ENCODE measurements at places on chromosomes 12 and 14.

- DNase-seq = no peak
Measured at GRCh38 chr14:92005019-92005418, 34.8 kb downstream of the TRIP11 start.

GRCh38 chr12:27922531-27923139 lies 49.9 kb downstream of the PTHLH start:
- DNase-seq = no peak

DNA sequence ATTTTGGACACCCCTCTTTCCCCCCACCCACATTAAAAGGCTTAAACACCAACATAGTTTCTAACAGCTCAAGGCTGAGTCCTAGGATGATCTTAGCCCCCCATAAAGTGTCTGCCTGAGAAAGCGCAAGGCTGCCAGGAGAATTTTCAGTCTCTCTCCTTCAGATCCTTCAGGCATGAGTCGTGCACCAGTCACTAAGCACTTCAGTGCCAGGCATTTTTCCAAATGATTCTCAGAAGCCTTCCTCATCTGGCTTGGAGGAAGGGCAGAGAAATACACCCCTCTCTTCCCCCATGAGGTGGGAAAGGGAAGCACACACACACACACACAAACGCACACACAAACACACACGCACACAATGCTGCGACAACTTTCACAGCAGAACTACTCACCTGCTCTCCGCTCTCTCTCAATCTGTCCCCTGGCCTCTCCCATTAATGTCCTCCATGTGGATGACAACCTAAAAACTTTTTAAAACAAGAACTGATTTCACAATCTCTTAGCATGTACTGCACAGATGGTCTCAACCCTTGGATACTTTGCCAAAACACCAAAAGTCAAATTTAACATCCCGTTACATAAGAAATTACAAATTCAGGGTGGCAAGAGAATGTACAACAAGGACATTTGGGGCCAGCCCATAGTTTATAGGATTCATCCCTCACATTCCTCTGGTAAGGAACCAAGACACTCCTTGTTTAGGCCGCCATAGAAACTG lies 49.8 kb downstream of the CKAP4 start:
- no peak for DNase-seq

- DNase-seq = no peak
Measured at GRCh38 chr12:8156845-8157244, at the start of gene ZNF705A. Gene ZNF705A (plus strand): TSS chr12:8157015. CDS start chr12:8172626, 15,611 bp downstream.

- DNase-seq = no peak
Measured at GRCh38 chr12:2248087-2248900, 195.5 kb downstream of the CACNA1C start.

DNA sequence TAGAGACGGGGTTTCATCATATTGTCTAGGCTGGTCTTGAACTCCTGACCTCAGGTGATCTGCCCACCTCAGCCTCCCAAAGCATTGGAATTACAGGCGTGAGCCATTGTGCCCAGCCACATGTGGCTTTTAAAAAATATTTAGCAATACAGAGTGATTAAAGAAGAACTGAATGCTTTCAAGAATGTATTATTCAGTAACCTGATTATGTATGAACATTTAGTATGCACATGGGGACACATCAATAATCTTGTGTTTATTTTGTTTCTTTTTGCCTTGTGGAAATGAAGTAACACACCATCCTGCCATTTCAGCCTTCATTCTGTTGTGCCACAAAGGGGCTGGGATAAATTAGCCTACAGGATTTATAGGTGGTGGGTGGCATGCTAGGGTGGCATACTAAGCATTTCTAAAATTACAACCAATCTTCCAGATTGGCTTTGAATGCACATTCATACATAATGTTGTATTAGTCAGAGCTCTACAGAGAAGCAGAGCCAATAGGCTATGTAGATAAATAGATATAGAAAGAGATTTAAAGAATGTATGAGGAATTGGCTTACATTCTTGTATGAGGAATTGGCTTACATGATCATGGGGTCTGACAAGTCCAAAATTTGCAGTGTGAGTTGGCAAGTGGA lies 25.5 kb upstream of the TXNRD1 start:
- no peak for DNase-seq

- DNase-seq = no peak
Measured at GRCh38 chr12:84822525-84822924, 90.1 kb downstream of the SLC6A15 start.

GRCh38 chr14:80867091-80867490 lies 74.4 kb downstream of the CEP128 start:
- DNase-seq = no peak

DNA sequence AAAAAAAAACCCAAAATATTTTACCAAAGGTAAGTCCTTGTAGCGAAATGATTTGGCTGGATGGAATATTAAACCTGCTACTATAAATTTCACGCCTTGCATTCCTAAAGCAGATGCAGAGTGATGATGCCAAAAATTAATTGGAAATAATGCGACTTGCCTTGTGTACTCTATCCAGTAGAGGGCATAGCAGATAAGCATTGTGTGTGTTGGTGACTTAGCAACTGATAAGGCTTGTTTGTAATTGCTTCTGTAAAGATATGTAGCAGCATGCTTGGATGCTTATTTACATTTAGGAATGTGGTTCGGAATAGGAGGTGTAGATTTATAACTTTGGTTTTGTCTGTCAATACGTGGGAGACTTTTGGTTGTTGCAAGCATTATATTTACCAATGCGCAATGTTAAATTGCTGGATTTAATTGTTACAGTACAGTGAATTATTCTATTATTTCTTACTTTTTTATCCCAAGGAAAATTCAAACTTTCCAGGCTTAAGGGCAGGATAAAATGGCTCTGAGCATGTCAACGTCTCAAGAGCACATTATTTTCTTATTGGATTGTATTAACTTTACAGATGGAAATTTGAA lies 80.5 kb downstream of the TMEM260 start:
- DNase-seq = no peak

DNA sequence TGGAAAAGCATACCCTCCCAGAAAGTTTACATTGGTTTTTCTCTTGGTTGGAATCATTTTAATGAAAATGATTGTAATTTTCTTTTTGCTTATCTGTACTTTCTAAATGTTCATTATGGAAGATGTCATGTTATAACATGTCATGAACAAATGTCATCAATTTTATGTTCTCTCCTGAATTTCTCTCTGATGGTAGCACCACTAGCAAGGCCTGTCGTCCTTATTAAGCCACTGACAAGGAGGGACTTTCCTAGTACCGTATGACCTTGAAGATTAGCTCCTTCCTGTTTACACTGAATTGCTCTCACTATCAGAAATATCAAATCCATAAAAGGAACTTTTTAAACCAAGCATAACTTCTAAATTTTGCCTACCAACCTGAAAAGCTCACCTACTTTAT lies 99.0 kb downstream of the ESR2 start:
- DNase-seq = no peak

GRCh38 chr12:100632445-100632892 lies 59.0 kb downstream of the GAS2L3 start:
- no peak for DNase-seq

DNA sequence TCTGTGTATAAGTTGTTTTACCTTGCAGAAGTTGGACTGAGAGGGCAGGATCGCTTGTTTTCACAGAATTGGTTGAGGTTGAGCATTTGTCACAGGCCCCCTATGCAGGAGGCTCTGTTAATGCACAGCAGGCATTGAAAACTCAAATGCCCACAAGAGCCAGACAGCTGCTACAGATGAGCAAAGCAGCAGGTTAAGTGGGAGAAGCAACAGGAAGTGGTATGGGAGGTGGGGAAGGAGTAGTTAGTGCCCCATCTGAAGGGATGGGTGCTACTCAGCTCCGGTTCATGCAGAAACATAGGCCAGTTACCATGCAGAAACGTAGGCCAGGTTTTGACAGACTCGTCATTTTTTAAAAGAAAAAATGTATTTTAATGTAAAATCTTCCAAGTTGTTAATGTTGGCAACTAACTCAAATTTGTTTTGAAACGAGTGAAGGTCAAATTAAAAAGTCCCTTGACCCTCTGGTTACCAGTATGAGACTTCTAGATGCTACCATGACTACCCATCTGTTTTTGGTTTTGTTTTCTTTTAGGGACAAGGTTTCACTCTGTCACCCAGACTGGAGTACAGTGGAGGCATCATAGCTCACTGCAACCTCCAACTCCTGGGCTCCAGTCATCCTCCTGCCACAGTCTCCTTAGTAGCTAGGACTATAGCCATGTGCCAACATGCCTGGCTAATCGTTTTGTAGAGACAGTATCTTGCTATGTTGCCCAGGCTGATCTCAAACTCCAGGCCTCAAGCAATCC lies 84.7 kb upstream of the FRMD6 start:
- no peak for DNase-seq

DNA sequence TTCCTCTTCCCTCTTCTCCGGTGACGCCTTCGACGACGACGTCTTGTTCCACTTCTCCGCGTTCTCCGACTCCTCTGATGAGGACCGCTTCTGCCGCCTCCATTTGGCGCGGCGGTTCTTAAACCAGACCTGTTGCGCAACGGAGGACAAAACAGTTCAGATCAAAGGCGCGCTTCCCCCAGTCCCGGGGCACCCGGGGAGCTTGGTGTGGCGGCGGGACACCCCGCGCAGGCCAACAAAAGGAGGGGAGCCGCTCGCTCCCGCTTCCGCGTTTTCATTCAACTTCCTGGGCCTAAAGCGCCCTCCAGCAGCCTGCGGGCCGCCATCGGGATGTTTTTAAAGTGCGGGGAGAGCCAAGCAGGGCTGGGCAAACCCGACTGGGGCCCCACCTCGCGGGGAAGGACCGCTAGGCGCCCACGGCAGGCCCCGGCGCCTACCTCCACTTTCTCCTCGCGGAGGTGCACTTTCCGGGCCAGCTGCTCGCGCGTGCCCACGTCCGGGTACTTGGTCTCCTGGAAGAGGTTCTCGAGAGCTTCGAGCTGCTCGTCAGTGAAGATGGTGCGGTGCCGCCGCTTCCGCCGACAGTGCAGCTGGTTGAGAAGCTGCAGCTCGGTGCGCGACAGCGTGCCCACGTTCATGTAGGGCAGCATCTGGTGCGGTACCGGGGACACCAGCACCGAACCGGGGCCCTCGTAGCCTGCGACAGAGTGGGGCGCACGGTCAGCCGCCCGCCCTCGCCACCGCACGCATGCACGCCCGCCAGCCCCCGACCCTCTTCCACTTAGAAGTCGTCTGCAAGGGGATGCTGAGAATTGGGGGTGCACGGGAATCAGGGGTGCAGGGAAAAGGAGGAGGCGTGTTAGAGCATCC lies 1.2 kb downstream of the GSC start:
- no peak for DNase-seq

- no peak for DNase-seq
Measured at GRCh38 chr12:101455685-101456084, 19.5 kb upstream of the SPIC start.

DNA sequence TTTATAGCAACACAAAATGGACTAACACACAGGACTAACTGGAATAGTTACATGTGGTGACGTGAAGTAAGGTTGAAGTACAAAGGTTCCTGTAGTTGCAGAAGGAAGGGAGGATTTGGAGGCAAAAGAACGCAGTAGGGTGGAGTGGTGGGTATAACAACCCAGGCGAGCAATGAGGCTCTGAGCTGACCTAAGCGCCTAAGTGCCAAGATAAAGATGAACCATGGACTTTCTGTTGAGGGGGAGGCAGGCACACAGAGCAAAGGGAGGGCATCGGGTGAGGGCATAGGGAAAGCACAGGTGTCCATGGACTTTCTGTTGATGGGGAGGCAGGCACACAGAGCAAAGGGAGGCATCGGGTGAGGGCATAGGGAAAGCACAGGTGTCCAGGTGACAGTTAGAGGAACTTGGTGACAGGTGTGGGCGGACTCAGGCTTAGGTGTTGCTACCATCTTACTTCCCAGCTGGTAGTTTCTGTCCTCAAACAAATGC lies 15.2 kb downstream of the SCNN1A start:
- DNase-seq = no peak

DNA sequence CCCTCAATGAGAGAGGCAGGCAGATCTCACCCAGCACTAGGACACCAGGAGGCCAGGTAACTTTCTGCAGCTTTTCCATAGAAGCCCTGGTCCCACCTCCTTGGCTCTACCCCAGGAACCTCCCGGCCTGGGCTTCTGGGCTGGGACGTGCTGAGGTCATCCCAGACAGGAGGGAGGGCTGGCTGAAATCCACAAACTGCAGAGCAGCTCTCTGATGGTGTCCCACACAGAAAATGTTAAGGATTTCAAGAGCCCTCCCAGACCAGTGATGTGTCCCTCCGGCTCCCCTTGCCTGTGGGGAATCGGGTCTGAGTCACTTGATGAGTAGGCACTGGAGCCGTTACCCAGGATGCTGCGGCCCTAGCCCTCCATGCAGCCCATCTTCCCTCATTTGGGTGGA lies 124.1 kb downstream of the ESRRB start:
- no peak for DNase-seq

GRCh38 chr14:34257505-34257904 lies 204.5 kb downstream of the SPTSSA start:
- no peak for DNase-seq

DNA sequence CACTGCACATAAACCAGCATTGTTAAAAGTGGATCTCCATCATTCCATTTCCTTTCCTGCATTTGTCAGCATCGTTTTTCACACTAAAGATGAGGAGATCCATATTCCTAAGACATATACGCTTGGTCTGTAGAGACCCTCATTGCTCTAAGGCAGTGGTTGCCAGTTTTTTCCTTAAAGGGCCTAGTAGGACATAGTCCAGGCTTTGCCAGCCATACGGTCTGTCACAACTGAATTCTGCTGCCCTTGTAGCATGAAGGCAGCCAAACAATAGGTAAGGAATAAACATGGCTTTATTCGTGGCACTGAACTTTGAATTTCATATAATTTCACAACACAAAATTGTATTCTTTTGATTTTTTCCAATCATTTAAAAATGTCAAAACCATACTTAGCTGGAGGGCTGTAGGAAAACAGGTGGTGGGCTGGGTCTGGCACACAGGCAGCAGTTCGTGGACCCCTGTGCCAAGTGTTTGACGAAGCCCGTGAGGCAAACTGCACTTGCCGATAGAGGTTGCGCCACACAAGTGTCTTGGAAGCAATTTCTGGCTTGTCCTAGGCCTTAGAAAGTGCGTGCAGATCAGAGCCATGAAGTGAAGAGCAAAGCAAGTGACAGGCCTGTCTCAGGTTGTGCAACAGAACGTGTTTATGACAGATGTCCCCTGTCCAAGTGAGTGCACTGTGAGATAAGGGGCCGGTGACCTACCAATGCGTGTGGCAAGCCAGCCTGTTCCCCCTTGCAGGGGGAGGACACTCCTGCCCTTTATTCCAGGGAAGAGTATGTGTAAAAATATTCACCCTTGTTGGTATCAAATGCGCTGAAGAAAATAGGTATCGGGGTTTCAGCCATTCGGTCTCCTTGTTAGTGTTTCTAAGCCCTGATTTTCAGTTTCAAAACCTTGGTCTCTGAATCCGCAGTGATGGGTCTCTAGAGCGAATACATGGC lies 916 bp upstream of the CHPT1 start:
- no peak for DNase-seq

- DNase-seq = no peak
Measured at GRCh38 chr14:100193417-100194357, 34.2 kb upstream of the DEGS2 start.

GRCh38 chr12:10095971-10096370 lies 2.8 kb downstream of the CLEC1A start:
- no peak for DNase-seq

DNA sequence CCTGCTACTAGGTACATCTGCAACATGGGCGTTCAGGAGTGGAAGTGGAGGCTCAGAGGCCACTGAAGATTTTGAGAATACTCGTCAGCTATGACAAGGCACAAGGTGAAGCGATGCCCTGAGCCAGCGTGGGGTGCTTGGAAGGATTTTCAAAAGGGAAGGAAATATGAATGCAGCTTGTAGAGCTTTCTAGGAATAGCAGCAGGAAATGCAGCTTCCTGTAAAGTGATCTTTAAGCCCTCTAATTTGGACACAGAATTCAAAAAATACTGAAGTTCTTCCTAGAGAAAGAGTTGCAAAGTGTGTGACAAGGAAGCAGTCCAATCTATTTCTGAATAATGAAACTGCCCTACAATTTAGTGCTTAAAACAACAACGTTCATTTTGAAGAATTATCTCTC lies 13.2 kb upstream of the C1S start:
- no peak for DNase-seq
